ENCODE measurements at places on chromosomes 7 and 10.

DNA sequence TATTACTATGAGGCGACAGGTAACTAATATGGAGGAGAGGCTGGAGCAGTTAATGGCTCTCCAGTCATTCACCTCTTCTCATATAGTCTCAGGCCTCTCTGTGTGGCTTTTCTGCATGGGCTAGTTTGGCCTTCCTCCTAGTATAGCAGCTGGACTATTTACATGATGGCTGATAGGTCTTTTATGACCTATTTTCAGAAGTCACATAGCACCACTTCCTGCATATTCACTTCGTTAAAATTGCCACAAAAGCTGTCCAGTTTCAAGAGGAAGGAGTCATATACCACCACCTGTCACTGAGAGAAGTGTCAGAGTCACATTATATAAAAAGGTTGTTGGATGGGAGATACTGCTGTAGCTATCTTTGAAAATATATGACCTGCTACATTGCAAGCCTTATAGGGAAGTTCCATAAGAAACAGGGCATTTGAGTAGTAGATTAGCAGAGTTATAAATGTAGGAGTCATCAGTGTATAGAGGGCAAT lies 8.0 kb upstream of the DMTF1 start:
- DNase-seq = no peak

GRCh38 chr10:71611131-71611530 lies 108.4 kb downstream of the C10orf105 start:
- DNase-seq = no peak

DNA sequence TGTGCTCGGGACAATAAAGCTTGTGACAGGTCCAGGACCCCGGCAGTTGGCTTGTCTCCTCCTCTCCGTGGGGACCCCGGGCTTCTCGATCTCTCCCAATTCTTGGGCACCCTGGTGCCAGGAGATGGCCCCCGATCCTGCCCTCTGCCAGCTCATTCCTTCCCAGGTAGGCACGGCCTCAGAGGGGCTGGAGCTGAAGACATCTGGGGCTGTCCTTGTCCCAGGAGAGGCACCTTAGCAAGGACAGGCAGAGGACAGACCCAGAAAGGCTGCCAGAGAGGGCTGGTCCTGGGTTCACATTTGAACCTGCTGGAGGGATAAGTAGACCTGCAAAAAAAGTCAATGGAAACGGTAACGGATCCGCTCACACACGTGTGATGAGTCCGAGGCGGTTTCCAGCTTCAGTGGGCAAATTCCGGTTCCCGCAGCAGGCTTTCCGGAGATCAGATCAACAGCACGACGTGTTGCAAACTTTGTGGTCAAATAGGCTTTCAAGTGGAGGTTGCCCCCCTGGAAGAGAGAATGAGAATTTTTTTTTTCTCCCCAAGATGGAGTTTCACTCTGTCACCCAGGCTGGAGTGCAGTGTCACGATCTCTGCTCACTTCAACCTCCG lies 47.7 kb upstream of the GTF2IRD1 start:
- DNase-seq = no peak

- peak; percentile 6 for DNase-seq
Observed at GRCh38 chr10:112374724-112375541, 1.0 kb downstream of the ACSL5 start.

DNA sequence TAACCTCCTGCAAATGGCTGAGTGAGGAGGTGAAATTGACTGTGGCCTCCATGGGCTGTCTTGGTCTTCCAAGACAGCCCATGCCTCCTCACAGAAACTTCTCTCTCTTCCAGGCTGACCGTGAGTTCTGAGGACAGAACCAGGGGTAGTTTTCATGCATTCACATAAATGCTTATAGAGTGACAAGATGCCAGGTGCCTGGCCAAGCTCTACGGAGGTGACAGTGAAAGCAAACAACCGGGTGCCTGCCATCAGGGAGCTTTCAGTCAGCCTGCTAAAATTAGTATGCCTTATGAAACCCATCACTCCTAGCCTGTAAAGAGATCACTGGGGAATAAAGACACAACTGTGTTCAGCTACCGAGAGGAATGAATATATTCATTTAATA lies 919 bp upstream of the RHOBTB1 start:
- no peak for DNase-seq

All from fibroblast of upper back skin (primary cell).